Body of pancreas (tissue), 4 donors: ENCODE measurements at places on chromosomes 16 and 17. TPM values are rescaled to one million over a fixed set of nuclear protein-coding genes. Genes with fewer than 3 reads are reported as not detected.
A peak's percentile ranks its signal among the peaks of the same experiment; 100 is the strongest.

DNA sequence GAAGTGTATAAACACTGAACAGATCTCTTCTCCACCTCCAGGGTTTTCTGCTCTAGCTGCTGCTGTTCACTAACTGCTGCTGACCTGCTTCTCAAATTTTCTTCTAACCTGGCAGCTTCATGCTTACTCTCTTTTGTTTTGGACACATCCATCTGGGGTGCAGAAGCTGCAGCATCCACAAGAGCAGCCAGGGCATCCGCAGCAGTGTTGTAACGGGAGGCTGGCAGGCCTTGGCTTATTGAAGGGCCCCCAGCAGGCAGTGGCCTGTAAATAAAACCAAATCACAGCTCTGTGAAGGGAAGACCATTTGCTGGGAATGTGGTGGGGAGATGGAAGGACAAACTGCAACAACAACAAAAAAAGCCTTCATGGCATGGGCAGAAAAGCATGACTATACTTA lies 62.0 kb downstream of the TTC19 start:
- H3K27ac ChIP-seq, result no peak overlapping the region
- H3K4me3 ChIP-seq, result no peak overlapping the region
- H3K27me3 ChIP-seq, result no peaks in the 10 kb centered on the region
- H3K4me1 ChIP-seq, result no peaks in the 10 kb centered on the region
- DNase-seq, result no peak

DNA sequence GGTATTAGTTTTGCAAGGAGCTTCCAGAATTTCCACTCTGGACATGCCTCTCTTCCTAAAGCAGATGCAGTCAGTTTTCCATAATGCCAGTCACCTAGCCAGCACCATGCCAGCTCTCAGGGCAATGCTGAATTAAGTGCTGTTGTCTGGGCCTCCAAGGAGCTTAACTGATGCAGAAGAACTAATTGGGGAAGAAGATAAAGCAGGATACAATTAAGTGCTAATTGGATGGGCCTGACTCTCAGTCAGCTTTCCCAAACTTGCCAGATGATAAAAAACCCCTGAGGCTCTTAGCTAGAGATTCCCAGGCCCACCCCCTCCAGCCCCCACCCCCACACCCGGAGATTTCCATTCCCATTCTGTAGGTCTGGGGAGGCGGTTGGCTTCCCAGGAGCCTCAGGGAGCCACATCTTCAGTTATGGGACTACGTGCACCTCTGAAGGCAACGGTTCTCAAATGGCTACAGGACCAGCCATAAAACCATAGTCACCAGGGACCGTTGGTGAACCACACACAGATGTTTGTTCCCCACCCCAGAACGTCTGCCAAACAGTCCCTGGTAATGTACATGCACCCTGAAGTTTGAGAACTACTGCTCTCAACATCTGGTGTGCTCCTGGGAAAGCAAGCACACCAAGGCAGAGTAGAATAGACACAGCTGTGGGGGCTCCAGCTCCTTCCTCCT lies 499.1 kb upstream of the CDH5 start:
- H3K27me3 ChIP-seq, result no peaks in the 10 kb centered on the region
- no peaks in the 10 kb centered on the region for H3K36me3 ChIP-seq
- no peak for DNase-seq
- H3K4me1 ChIP-seq, result no peaks in the 10 kb centered on the region

- H3K36me3 ChIP-seq, result no peaks in the 10 kb centered on the region
- H3K27me3 ChIP-seq, result peaks cover 20% of the 10 kb centered on the region
- H3K4me3 ChIP-seq, result no peak within 1 kb of the TSS
- H3K27ac ChIP-seq, result no peak within 1 kb of the TSS
Measured at GRCh38 chr17:21376081-21376758, at the start of gene KCNJ12. TSS of gene KCNJ12 (plus strand) at chr17:21376357. CDS start at chr17:21415343, 38,986 bp downstream.

GRCh38 chr17:42311240-42312034 lies 23.1 kb downstream of the STAT5A start:
- no peak overlapping the region for H3K4me3 ChIP-seq
- H3K27me3 ChIP-seq, result no peaks in the 10 kb centered on the region
- H3K27ac ChIP-seq, result peak overlapping the region; percentile 44
- peaks cover 18% of the 10 kb centered on the region for H3K4me1 ChIP-seq

- H3K36me3 ChIP-seq, result no peaks in the 10 kb centered on the region
- no peak overlapping the region for H3K4me3 ChIP-seq
- H3K27ac ChIP-seq, result no peak overlapping the region
- peaks cover 3% of the 10 kb centered on the region for H3K4me1 ChIP-seq
Measured at GRCh38 chr17:10623737-10624338, 33.3 kb downstream of the MYH3 start.

DNA sequence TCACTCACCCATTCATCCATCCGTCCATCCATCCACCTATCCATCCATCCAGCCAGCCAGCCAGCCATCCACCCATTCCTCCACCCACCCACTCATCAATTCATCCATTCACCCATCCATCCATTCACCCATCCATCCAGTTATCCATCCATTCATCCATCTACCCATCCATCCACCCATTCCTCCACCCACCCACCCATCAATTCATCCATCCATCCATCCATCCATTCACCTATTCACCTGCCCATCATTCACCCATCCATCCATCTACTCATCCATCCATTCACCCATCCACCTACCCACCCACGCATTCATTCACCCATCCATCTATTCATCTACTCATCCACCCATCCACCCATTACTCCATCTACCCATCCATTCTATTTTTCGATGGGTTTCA lies 43.6 kb upstream of the JPH3 start:
- no peak overlapping the region for H3K27ac ChIP-seq
- no peak for DNase-seq
- H3K4me1 ChIP-seq, result no peaks in the 10 kb centered on the region
- H3K27me3 ChIP-seq, result no peaks in the 10 kb centered on the region
- H3K36me3 ChIP-seq, result no peaks in the 10 kb centered on the region

- H3K4me1 ChIP-seq, result no peaks in the 10 kb centered on the region
- no peak for DNase-seq
- no peak overlapping the region for H3K4me3 ChIP-seq
- no peaks in the 10 kb centered on the region for H3K36me3 ChIP-seq
Measured at GRCh38 chr16:84834403-84834772, 14.6 kb downstream of the CRISPLD2 start.

- no peaks in the 10 kb centered on the region for H3K27me3 ChIP-seq
- H3K4me3 ChIP-seq, result no peak overlapping the region
- no peak overlapping the region for H3K27ac ChIP-seq
- no peak for DNase-seq
Measured at GRCh38 chr17:49249292-49249794, 18.8 kb upstream of the PHOSPHO1 start.

DNA sequence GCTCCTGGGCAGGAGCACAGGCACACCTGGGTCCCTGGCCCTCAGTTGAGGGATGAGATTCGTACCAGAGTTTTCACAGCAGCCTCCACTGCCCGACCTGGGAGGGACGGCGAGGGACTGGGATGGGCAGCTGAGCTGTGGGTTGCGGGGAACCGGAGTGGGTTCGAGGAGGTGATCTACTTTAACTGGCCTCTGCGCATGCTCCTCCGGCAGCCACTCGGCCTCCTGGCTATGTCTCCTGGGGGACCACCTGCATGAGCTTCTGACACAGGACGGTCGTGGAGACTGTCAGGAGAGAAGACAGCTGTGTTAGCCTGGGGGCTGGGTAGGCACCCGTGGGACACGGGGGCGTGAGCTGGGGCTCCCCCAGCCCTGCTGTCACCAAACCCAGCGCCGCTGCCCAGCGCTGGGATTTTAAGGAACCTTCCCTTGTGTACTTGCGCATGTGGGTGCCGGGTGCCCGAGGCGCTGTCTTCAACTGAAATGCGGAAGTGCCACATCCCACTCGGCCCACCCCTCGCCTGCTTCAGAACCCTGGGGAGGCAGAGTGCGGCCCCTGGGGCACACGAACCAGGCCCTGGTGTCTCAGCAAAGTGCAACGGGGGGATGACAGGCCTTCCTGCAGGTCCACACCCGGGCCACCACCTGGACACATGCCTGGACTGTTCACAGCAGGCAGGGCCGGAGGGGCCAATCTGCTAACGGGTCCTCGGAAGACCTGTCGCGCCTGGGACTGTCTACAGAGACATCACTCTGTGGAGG lies 36.4 kb downstream of the SLC7A5 start:
- H3K4me3 ChIP-seq, result no peak overlapping the region
- H3K27ac ChIP-seq, result no peak overlapping the region
- DNase-seq, result no peak
- no peaks in the 10 kb centered on the region for H3K27me3 ChIP-seq

- H3K4me1 ChIP-seq, result no peaks in the 10 kb centered on the region
- no peaks in the 10 kb centered on the region for H3K27me3 ChIP-seq
- H3K4me3 ChIP-seq, result no peak overlapping the region
- DNase-seq, result no peak
- H3K36me3 ChIP-seq, result no peaks in the 10 kb centered on the region
- H3K27ac ChIP-seq, result no peak overlapping the region
Measured at GRCh38 chr16:76518781-76519180, 241.6 kb downstream of the CNTNAP4 start.

- H3K27me3 ChIP-seq, result no peaks in the 10 kb centered on the region
- no peak for DNase-seq
- H3K4me1 ChIP-seq, result no peaks in the 10 kb centered on the region
- H3K27ac ChIP-seq, result no peak overlapping the region
Measured at GRCh38 chr16:62475573-62475972, 439.3 kb upstream of the CDH8 start.

GRCh38 chr16:57859331-57859730 lies 57.0 kb upstream of the KIFC3 start:
- H3K27me3 ChIP-seq, result no peaks in the 10 kb centered on the region
- no peak overlapping the region for H3K4me3 ChIP-seq
- peaks cover 13% of the 10 kb centered on the region for H3K4me1 ChIP-seq
- no peaks in the 10 kb centered on the region for H3K36me3 ChIP-seq

DNA sequence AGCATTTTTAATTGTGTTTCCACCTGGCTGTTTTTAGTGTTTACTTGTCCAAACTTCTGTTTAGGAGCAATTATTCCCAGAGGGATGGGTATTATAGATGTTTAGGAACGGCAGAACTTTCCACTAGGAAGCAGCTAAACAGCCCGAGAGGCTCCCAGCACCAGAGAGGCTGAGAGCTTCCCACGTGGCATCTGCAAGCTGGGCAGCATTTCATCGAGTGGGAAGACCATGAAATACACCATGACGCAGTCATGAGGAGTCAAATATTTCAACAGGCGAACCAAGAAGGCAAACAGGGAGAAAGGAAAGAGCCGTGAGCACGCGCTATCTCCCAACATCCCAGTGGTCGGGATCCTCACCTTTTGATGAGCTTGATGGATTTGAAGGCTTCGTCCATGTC lies 24.1 kb downstream of the TMEM204 start:
- no peak overlapping the region for H3K4me3 ChIP-seq
- H3K4me1 ChIP-seq, result no peaks in the 10 kb centered on the region
- H3K36me3 ChIP-seq, result peaks cover 2% of the 10 kb centered on the region
- H3K27ac ChIP-seq, result no peak overlapping the region

GRCh38 chr17:48497103-48497502 lies 33.7 kb downstream of the HOXB1 start:
- DNase-seq, result no peak
- no peak overlapping the region for H3K27ac ChIP-seq
- H3K27me3 ChIP-seq, result peaks cover 7% of the 10 kb centered on the region
- peaks cover 9% of the 10 kb centered on the region for H3K4me1 ChIP-seq

GRCh38 chr16:9372934-9373890 lies 281.8 kb downstream of the HAPSTR1 start:
- H3K27me3 ChIP-seq, result no peaks in the 10 kb centered on the region
- H3K36me3 ChIP-seq, result no peaks in the 10 kb centered on the region
- H3K27ac ChIP-seq, result no peak overlapping the region
- peaks cover 8% of the 10 kb centered on the region for H3K4me1 ChIP-seq
- no peak overlapping the region for H3K4me3 ChIP-seq

GRCh38 chr17:83079352-83079747 lies at the start of gene METRNL:
TSS of gene METRNL (plus strand) at chr17:83079609. CDS start at chr17:83079816, 207 bp downstream.
- no peaks in the 10 kb centered on the region for H3K27me3 ChIP-seq
- peak within 1 kb of the TSS; percentile 74 for H3K4me3 ChIP-seq
- peak within 1 kb of the TSS; percentile 69 for H3K27ac ChIP-seq
- peaks cover 43% of the 10 kb centered on the region for H3K4me1 ChIP-seq
- DNase-seq, result peak; percentile 83
- no peaks in the 10 kb centered on the region for H3K36me3 ChIP-seq

GRCh38 chr17:61456061-61456681 lies 3.9 kb downstream of the TBX4 start:
- no peaks in the 10 kb centered on the region for H3K36me3 ChIP-seq
- no peak overlapping the region for H3K4me3 ChIP-seq
- H3K4me1 ChIP-seq, result peaks cover 34% of the 10 kb centered on the region
- peaks cover 47% of the 10 kb centered on the region for H3K27me3 ChIP-seq
- H3K27ac ChIP-seq, result no peak overlapping the region
- DNase-seq, result peak; percentile 8

DNA sequence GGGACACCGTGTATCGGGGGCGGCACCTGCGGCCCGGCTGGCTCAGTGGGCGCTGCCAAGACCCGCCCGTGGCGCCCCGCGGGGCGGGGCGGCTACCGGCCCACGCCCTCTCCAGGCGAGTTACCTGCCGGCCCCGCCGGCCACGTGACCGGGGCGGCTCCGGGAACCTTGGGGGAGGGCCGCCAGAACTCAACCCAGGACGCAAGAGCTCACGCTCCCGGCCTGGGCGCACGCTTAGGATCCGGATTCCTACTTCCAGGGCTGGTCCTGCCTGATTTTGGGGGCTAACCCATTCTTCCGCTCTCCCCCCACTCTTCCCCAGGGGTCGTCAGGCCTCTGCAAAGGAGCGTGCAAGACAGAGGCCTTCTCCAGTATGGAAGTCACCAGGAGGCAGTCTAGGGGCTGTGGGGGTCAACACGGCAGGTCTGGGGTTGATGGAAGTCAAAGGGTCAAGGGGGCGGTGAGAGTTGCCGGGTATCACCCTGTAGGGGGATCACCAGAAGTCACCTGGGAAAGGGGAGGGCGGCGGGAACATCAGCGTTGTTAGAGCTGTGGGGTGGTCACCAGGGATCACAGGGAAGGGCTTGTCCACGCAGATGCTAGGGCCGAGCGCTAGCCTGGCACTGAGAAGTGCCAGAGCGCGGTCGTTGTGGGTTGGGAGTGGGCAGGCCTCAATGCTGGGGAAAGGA lies 354 bp upstream of the ESRP2 start:
- H3K27ac ChIP-seq, result peak overlapping the region; percentile 99
- peak overlapping the region; percentile 23 for H3K4me3 ChIP-seq
- H3K4me1 ChIP-seq, result peaks cover 53% of the 10 kb centered on the region
- H3K27me3 ChIP-seq, result no peaks in the 10 kb centered on the region

DNA sequence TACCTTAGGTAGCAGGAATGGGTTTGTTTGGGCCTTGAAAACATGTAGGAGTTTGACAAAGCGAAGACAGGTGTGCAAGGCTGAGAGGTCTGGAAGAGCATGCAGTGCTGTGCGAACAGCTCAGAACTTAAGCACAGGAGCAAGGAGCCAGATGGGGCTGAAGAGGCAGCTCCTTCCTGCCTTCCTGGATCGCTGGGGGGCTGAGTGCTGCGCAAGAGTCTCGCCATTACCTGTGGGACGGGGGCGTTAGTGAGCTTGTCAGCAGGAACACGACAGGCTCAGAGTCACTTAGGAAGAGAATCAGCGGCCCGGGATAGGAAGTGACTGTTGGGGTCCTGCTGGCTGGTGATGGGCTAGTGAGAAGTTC lies 464 bp upstream of the MRM1 start:
- DNase-seq, result no peak
- H3K27me3 ChIP-seq, result no peaks in the 10 kb centered on the region
- no peak overlapping the region for H3K4me3 ChIP-seq
- H3K36me3 ChIP-seq, result no peaks in the 10 kb centered on the region
- H3K27ac ChIP-seq, result peak overlapping the region; percentile 89
- peaks cover 29% of the 10 kb centered on the region for H3K4me1 ChIP-seq

Gene MYO18A
- 73.2 TPM for total RNA-seq

Gene FN3KRP
- total RNA-seq, result 7.6 TPM

Gene ITGA2B
- total RNA-seq, result 0.33 TPM

Gene NLK
- 30.1 TPM for total RNA-seq

Gene PTX4
- total RNA-seq, result not detected

Gene CCDC200
- not detected for total RNA-seq

Gene RRAD
- total RNA-seq, result 8.3 TPM

Gene IKZF3
- total RNA-seq, result 0.99 TPM
